ENCODE measurements at places on chromosomes 3 and 15.

- no peak for DNase-seq
These were observed 44.1 kb upstream of the TJP1 start for GRCh38 chr15:29866337-29866736.

- no peak for DNase-seq
These were observed 57.0 kb upstream of the LIMD1 start for GRCh38 chr3:45537616-45537969.

DNA sequence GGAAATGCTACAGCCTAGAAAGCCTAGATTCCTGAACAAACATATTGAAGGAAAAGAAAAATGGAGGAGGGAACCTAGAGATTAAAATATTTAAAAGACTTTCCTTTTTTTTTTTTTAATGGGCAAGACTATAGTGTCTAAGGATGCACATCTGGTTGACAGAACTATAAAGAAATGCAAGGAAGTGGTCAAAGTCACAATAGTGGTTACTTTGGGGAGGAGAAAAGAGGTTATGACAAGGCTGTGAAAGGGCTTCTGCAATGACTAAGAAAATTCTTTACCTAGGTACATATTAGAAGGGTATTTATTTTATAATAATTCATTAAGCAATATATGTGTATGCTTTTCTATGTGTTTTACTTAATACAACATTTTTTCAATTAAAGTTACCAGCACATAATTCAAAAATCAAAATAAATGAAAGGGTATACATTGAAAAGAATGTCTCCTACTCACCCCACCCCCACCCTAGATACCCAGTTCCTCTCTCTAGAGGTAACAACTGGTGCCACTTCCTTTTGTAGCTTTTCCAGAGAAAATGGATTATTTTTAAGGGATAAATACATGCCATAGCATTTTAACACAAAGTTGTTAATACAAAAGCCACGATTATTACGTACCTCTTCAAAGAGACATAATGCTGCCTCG is 70.1 kb downstream of the HERC1 start:
- no peak for DNase-seq

DNA sequence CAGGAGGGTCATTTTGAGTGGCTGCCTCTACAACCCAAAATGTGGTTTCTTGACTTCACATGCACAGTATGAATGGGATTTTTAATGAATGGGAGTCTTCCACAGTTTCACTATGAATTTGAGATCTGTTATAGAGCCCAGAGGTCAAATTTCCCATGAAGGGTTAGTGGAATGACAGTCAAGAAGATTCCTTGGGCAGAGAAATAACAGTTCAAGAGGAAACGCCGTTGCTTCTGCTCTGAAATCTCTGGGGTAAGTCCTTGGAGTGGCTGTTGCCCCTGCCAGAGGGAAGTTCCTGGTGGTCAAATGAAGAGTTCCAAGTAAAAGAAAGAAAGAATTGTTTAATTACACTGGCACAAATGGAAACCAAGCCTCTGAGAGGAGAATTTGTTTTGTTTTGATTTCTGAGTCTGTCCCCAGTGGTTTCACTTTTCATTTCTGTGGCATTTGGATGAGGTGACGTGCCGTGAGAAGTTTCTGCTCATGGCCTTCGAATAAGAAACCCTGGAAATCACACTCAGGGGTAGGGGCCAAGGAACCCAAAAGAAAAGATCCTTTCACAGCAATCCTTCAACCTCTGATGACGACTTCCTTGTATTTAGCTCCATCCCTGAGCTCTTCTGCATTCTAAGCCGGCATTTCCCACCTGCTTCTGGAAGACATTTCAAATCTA is 77.5 kb upstream of the IL12A start:
- DNase-seq, result no peak

- DNase-seq, result no peak
These were observed 56.4 kb downstream of the TGFBR2 start for GRCh38 chr3:30662836-30663235.

GRCh38 chr15:31145271-31145911 is 43.9 kb upstream of the TRPM1 start:
- DNase-seq, result no peak

DNA sequence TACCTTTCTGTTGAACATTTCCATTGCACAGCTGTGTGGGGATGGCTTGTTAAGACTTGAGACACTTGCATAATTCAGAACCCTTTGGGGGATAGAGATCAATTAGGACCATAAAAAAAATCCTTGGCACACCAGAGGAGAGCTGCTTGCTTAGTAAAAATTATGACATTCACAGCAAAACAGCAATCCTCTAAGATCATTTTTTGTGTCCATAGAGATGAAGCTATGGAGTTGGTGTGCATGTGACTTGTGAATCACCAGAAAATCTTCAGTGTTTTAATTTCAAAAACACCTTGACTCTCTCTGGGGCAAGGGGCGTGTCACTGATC is 7.7 kb downstream of the COL8A1 start:
- DNase-seq, result no peak

GRCh38 chr3:63864008-63864964 is 619 bp downstream of the ATXN7 start:
- no peak for DNase-seq

- no peak for DNase-seq
These were observed 6.0 kb downstream of the CCDC80 start for GRCh38 chr3:112634786-112635541.
